Kidney epithelial cell (primary cell): ENCODE measurements at places on chromosomes 11 and 22.

DNA sequence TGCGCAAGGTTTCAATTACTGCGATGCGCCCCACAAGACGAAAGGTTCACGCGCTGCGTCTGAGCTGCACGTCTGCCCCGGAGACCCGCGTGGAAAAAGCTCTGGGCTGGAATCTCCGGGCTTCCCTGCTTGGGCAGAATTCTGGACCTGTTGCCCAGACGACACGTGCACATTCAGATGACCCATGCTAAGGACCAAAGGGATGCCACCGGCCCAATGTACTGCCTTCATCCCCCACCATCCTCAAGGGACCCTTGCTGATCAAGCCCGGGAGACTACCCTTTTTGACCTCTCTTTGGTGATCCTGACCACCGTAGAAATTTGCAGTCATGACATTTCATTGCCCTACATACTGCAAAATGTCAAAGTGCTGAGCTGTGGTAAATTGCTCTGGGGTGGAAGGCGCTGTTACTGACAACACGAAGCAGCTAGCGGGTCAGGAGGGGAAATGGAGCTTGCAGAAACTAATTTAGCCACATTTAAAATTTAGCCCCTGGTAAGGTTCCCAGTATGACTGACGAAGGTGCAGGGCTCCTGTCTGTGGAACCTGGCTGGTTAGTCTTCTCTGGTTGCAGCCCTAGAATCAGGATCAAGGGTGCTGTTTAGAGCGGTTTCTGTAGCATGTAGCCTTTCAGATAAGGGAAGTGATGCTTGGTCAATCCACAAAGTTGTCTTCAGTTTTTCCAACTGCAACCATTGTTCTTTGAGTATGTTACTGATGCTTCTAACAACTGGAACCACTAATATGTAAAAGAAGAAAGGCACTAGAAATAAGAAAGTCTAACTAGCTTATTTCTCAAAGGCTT is 81.9 kb downstream of the PRR5L start:
- no peak for DNase-seq

- peak; percentile 68 for DNase-seq
Observed at GRCh38 chr11:94885133-94885532, 88.2 kb downstream of the CWC15 start.

DNA sequence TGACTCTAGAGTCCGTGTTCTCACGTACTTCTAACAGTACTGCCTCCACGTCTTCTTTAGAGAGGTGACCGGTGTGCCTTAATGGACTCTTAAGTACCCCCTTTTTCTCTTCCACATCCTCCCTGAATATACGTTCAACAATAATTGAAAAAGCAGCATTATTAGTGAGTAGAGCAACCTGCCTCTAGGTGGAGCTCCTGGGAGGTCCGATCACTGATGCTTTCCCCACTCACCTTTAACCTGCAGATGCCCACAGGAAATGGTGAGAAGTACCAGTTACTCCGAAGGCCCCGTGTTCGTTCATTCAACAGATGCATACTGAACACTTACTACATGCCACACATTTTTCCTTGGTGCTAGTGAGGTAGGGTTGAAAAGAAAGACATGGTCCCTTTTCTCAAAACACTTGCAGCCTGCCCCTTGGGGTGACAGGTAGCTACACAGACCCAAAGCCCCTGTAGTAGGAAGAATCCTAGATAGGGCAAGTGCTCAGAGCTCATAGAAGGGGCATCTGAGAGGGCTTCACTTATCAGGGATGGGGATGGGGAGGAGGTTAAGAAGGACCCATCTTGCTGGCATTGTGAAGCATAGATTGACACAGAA is 72.7 kb downstream of the FEZ1 start:
- no peak for DNase-seq

DNA sequence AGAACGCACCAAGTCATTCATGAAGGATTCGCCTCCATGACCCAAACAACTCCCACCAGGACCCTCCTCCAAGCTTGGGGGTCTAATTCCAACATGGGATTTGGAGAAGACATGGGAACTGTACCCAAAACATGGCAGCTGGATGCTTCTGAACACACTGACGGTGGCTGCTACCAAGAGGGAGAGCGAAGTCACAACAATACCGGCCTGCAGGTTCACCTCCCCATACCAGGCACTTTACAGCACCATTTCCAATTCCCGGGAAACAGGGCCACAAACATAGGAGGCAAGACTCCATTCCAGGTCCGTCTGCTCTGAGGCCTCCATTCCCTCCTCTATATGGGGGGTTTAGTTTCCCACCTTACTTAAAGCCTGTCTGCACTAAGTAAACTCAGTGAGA is 75.8 kb downstream of the LINC01488 start:
- DNase-seq: no peak

GRCh38 chr11:66291706-66292542 is at the start of gene TMEM151A:
TMEM151A (plus strand) TSS chr11:66291894; CDS start chr11:66292014, 120 bp downstream.
- DNase-seq: no peak

- no peak for DNase-seq
Observed at GRCh38 chr22:36936362-36937116, 23.1 kb downstream of the CSF2RB start.

GRCh38 chr11:1837171-1838076 is 1.4 kb upstream of the TNNI2 start:
- DNase-seq: no peak

DNA sequence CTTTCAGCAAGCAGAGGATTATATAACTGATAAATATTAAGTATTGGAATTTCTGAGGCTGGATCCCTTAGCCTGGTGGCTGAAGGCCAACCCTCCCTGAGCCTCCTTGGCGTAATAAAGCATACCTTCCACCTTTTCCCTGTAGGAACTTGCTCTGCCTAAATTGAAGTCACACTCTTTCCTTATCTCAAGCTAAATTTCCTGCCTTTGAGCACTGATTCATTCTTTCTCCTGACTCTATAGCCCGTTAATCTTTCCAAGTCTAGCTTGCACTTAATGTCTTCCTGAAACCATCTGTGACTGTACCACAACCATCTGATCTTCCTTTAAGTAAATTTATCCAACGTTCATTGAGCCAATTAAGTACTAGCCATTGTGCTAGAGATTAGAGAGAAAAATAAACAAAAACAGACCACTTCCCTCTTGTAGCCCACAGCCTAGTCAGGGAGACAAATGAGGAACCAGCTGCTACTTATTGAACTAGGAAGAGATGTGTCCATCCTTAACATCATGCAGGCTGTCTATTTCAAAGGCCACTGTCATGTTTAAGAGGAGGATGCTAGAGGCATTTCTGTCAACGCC is 62.9 kb downstream of the GRK3 start:
- no peak for DNase-seq

DNA sequence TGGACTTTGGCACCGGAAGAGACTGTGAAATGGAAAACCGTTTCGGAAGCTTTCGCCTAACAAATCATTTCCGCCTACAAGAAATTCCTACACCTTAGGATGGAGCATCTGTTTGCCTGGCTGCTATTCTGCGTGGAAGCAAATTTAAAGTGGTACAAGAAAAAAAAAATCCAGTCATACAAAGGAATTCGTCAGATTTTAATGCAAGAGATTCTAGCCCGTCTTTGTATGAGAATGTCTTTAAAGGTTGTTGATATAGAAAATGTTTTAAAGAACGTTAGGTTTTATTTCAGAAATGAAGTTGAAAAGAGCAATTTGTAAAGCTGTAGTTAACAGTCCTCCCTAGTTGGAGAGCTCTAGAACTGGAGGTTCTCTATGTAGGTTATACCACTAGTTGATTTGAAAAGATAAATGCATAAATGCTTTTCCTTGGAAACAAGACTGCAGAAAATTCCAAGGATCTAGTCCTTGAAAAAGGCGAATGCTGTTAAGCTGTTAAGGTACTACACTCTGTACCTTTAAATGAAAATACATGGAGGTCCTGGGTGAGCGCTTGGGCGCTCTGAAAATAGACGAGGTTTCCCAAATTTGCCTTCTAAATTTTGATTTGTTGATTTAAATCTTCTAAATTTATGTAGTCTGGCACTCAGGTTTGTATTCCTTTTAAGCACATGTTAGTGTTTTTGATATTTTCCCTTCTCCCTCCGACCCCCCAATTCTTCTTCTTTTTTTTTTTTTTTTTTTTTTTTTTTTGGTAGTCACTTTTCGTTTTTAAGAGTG is 2.4 kb downstream of the NCR3LG1 start:
- no peak for DNase-seq

DNA sequence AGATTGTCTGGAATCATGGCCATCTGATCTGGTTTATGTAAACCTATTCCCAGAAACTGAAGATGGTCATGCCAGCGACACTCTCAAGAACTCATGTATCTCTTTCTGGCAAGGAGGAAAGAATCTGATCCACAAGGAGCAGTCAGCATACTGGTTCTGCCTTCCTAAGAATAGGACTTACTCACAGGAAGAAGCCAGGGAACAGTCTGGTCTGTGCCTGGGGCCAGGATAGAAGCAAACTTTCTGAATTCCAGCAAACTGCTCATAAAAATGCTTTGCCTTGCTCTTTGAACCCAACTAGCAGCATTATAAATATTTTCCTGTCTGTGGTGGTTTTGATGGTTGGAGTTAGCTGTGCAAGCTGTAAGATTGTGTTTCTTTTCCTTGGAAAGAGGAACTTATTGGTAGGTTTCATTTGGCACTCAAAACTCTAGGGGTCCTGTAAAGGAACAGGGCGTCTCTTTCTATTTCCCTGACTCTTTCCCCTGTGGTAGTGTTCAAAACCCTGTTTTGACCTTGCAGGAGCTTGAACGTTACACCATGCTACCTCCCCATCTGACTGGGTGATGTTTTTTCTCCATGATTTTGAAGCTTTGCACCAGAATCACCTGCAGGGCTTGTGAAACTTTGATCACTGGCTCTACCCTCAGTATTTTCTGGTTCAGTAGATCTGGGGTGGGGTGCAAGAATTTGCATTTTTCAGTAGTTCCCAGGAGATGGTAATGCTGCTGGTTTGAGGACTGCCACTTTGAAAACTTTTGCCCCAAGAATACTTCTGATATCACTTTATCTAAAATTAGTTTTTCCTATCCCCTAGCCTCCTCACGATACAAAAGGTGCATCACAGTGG is 627.8 kb upstream of the ANO5 start:
- no peak for DNase-seq

- DNase-seq: no peak
Observed at GRCh38 chr11:130478881-130479280, 30.4 kb downstream of the ADAMTS15 start.
